ENCODE measurements at places on chromosomes 3 and 15. TPM values are rescaled to one million over a fixed set of nuclear protein-coding genes. Genes with fewer than 3 reads are reported as not detected.
A peak's percentile ranks its signal among the peaks of the same experiment; 100 is the strongest.

The VIPR1 gene
- 16.3 TPM for total RNA-seq

The GAP43 gene
- total RNA-seq: not detected

DNA sequence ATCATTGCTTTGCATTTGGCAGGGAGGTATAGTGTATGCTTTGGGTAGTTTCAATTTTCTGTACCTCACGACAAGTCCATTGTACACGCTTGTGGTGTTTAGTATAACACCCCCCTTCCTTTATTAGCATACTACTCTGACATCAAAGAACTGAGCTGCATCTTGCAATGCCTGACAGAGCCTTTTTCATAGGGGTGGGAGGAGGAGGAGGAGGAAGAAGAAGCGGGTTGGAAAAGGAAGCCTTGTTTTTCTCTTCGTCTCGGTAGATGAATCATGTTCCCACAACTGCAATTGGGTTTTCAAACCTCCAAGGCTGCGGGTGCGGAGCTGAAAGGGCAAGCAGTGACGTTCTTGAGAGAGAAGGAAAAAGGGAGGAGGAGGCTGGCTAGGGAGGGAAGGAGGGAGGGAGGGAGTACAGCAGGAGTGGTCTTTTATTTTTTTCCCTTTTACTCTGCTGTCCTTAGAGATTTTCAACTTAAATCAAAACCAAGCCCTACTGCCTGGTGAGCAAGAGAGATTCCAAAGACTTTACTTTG lies 175.7 kb downstream of the KLHL25 start:
- peak overlapping the region; percentile 50 for H3K4me3 ChIP-seq
- no peaks in the 10 kb centered on the region for H3K27me3 ChIP-seq
- H3K36me3 ChIP-seq: no peaks in the 10 kb centered on the region

The POLQ gene
- 0.64 TPM for total RNA-seq

DNA sequence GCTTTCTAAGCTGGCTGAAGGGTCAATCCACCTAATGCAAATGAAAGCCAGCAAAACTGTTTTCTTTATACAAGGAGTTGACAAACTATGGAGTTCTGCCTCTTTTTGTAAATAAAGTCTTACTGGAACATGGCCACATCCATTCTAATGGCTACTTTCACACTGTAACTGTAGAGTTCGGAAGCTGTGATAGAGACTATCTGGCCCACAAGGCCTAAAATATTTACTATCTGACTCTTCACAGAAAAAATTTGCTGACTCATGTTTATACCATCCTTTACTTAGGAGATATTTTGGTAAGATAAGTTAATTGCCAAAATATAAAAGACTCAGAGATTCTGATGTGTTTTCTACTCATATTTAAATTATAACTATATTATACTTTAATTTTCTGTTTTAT lies 93.7 kb upstream of the GK5 start:
- DNase-seq: no peak
- H3K36me3 ChIP-seq: peaks cover 5% of the 10 kb centered on the region
- H3K27me3 ChIP-seq: no peaks in the 10 kb centered on the region
- no peaks in the 10 kb centered on the region for H3K4me1 ChIP-seq

DNA sequence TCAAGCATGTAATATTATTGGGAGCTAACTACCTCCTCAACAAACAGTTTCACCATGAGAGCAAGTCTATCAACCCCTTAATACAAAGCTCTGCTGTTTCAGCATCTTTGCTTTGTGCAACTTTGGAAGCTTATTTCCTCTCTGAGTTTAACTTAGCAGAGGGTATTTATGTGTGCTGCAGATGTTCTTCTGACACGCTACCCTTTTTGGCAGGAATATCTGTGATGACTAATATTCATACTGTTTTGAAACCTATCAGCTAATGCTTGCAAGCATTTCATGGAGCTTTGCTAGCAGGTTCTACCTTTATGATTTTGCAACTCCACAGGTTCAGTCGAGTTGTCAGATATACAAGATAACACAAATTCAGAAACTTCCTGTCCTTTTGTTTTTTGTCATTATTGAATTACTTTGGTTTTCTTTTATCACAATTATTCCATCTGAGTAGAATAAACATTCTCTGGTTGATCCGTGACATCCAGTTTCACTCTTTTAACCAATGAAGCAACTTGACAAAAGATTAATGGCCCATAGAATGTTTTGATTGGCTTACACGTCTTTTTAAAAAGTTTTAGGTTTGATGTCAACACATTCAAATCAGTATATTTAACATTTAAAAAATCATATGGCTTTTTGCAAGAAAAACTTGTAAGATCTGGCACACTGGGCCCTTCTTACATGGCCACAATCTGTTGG lies 1.7 kb upstream of the SLC9A9 start:
- H3K36me3 ChIP-seq: no peaks in the 10 kb centered on the region
- no peak for DNase-seq
- no peaks in the 10 kb centered on the region for H3K27me3 ChIP-seq
- no peak overlapping the region for H3K4me3 ChIP-seq
- H3K4me1 ChIP-seq: no peaks in the 10 kb centered on the region

DNA sequence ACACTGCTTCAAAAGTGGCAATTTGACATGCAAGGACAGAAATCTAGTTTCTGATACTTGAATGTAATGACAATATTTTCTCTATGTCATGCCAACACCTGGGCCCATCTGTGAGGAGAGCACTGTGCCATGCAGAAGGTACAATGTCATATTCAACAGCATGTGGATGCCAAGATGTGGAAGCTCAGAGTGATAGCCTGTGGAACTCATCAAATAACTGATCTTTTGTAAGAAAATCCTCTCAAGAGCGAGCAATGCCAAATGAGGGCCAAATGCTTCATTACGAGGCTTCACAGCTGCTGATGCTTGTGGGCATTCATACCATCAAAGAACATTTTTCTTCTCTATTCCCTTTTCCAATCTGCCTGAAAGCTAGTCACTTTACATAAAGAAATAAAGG lies 95.1 kb downstream of the ROBO1 start:
- no peaks in the 10 kb centered on the region for H3K4me1 ChIP-seq
- H3K27ac ChIP-seq: no peak overlapping the region
- no peaks in the 10 kb centered on the region for H3K27me3 ChIP-seq

- no peak for DNase-seq
- no peaks in the 10 kb centered on the region for H3K27me3 ChIP-seq
- H3K4me1 ChIP-seq: no peaks in the 10 kb centered on the region
- H3K27ac ChIP-seq: no peak overlapping the region
- H3K4me3 ChIP-seq: no peak overlapping the region
Measured at GRCh38 chr3:120685411-120685810, 3.4 kb upstream of the HGD start.

The GNAT1 gene
- total RNA-seq: not detected

DNA sequence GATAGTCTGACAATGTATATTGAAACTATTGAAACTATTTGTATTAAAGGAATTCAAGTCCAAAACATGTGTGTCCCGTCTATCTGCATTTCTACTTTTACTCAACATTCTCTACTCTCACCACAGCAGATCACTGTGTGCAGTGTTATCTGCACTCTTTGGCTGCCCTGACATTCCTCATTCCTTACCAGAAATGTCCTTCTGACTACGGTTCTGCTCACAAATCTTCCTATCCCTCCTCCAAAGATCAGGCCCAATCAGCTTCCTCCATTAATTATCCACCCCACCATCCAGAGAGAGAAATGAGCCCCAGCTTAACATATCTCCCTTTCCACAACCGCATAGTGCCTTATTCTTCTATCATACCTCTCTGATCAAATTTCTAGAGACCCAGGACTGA lies 94.7 kb downstream of the TBL1XR1 start:
- H3K36me3 ChIP-seq: no peaks in the 10 kb centered on the region
- H3K27me3 ChIP-seq: no peaks in the 10 kb centered on the region
- H3K4me1 ChIP-seq: peaks cover 6% of the 10 kb centered on the region
- no peak overlapping the region for H3K27ac ChIP-seq

The CA12 gene
- total RNA-seq: 61.9 TPM

The P2RY13 gene
- 6.9 TPM for total RNA-seq

DNA sequence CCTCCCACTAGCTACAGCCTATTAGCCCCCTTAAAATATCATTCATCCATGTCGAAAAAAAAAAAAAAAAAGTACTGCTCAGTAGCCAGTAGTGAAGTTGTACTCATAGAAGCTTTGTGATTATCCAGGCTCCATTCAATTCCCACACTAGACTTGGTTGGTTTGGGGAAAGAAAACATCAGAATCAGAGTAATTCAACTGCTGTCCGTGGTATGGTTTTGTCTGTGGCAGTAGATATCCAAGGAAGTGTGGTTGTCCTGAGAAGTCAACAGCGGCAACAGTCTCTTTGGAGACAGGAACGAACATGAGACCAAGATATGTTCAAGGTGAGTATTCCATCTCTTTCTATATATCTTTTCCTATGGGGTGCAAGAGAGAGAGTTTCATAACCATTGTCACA lies 99.2 kb downstream of the GOLIM4 start:
- H3K27me3 ChIP-seq: no peaks in the 10 kb centered on the region
- no peak overlapping the region for H3K27ac ChIP-seq
- no peak overlapping the region for H3K4me3 ChIP-seq
- DNase-seq: no peak
- no peaks in the 10 kb centered on the region for H3K4me1 ChIP-seq
- no peaks in the 10 kb centered on the region for H3K36me3 ChIP-seq

The RTP1 gene
- not detected for total RNA-seq

The CLDN16 gene
- total RNA-seq: not detected

- H3K4me1 ChIP-seq: no peaks in the 10 kb centered on the region
- no peak overlapping the region for H3K27ac ChIP-seq
- no peak overlapping the region for H3K4me3 ChIP-seq
- H3K27me3 ChIP-seq: no peaks in the 10 kb centered on the region
- no peak for DNase-seq
Measured at GRCh38 chr3:190209533-190209932, 88.8 kb upstream of the P3H2 start.

The ZNF774 gene
- total RNA-seq: 4.6 TPM

DNA sequence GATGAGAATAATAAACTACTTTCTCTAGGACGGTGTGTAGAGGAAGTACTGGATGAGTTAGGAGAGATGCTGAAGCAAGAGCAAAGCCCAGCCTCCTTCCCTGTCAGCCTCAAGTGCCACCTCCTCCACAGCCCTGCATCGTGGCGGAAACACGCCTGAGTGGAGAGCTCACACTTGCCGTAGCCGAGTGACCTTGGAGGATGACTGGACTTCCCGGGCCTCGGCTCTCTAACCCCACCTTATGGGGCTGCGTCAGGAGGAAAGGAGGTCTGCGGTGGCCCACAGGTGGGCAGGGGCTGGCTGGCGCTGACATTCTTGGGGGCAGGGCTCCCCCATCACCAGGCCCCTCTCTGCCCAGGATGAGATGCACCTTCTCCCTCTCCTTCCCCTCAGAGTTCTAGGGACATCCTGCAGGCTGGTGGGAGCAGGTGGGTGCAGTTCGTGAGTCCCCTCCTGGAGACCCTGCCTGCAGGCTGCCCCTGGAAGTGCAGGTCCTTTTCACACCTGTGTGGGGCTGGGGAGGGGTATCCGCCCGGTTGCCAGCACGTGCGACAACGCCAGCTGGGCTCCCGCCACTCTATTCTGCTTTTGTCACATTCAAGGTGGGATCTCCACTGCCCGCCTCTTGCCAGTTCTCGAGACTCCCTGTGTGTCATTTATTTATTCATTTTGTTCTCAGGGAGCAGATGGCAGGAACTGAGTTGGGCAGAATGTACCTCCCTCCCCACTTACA lies 175.2 kb downstream of the MEGF11 start:
- no peaks in the 10 kb centered on the region for H3K27me3 ChIP-seq
- no peak overlapping the region for H3K4me3 ChIP-seq
- DNase-seq: no peak
- no peak overlapping the region for H3K27ac ChIP-seq

The SELENOK gene
- 42.4 TPM for total RNA-seq

DNA sequence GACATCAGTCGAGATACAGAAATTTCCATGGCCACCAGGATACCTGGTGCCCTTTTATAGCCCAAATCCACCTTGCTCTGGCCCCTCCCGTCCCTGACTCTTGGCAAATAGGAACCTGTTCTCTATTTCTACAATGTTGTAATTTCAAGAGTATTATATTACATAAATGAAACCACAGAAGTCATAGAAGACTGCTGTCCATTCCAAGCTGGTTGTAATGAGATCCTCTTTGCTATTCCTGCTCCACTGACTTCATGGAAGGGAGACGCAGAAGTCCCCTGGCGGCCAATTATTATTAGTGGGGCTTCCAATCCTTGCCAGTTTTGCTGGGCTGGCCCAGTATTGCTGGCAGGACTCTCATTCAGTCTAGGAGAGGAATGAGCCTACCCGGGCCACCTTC lies 26.6 kb downstream of the DCP1A start:
- no peaks in the 10 kb centered on the region for H3K36me3 ChIP-seq
- no peaks in the 10 kb centered on the region for H3K4me1 ChIP-seq
- H3K27ac ChIP-seq: peak overlapping the region; percentile 8
- H3K4me3 ChIP-seq: no peak overlapping the region
- H3K27me3 ChIP-seq: no peaks in the 10 kb centered on the region

GRCh38 chr15:98800437-98801233 lies 152.3 kb downstream of the IGF1R start:
- H3K27ac ChIP-seq: peak overlapping the region; percentile 63
- no peaks in the 10 kb centered on the region for H3K27me3 ChIP-seq
- peaks cover 38% of the 10 kb centered on the region for H3K4me1 ChIP-seq

DNA sequence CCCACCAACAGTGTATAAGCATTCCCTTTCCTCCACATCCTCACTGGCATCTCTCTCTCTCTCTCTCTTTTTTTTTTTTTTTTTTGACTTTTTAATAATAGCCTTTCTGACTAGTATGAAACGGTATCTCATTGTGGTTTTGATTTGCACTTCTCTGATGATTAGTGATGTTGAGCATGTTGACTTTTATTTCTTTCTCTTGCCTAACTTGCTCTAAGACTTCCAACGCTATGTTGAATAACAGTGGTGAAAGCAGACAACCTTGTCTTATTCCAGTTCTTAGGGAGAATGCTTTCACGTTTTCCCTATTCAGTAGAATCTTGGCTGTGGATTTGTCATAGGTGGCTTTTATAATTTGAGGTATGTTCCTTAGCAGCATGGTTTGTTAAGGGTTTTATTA lies 249.4 kb upstream of the MDFIC2 start:
- H3K4me1 ChIP-seq: no peaks in the 10 kb centered on the region
- no peak overlapping the region for H3K27ac ChIP-seq
- DNase-seq: no peak

DNA sequence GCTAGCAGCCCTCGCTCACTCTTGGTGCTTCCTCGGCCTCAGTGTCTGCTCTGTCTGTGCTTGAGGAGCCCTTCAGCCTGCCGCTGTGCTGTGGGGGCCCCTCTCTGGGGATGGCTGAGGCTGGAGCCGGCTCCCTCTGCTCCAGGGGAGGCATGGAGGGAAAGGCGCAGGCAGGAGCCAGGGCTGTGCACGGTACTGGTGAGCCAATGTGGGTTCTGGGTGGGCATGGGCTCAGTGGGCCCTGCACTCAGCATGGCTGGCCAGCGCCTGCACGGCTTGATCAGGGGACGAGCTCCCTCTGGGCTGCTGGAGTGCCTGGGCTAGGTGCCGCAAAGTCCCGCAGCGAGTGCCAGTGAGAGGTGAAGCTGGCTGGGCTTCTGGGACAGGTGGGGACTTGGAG lies 260.0 kb downstream of the SI start:
- no peak overlapping the region for H3K27ac ChIP-seq
- H3K4me3 ChIP-seq: no peak overlapping the region
- H3K4me1 ChIP-seq: no peaks in the 10 kb centered on the region
- DNase-seq: no peak

GRCh38 chr15:30872341-30872748 lies 31.4 kb upstream of the FAN1 start:
- H3K27ac ChIP-seq: no peak overlapping the region
- no peaks in the 10 kb centered on the region for H3K27me3 ChIP-seq
- H3K4me1 ChIP-seq: no peaks in the 10 kb centered on the region
- H3K36me3 ChIP-seq: no peaks in the 10 kb centered on the region
- DNase-seq: no peak
